Effector CD4-positive, alpha-beta T cell (primary cell): ENCODE measurements at places on chromosomes 3 and 15.
A peak's percentile ranks its signal among the peaks of the same experiment; 100 is the strongest.

GRCh38 chr15:68601206-68602197 lies 22.7 kb downstream of the CORO2B start:
- no peak for DNase-seq

- DNase-seq, result peak; percentile 32
Measured at GRCh38 chr3:17023006-17023664, 138.4 kb downstream of the PLCL2 start.

GRCh38 chr3:155657161-155657560 lies 87.7 kb downstream of the PLCH1 start:
- DNase-seq, result no peak

DNA sequence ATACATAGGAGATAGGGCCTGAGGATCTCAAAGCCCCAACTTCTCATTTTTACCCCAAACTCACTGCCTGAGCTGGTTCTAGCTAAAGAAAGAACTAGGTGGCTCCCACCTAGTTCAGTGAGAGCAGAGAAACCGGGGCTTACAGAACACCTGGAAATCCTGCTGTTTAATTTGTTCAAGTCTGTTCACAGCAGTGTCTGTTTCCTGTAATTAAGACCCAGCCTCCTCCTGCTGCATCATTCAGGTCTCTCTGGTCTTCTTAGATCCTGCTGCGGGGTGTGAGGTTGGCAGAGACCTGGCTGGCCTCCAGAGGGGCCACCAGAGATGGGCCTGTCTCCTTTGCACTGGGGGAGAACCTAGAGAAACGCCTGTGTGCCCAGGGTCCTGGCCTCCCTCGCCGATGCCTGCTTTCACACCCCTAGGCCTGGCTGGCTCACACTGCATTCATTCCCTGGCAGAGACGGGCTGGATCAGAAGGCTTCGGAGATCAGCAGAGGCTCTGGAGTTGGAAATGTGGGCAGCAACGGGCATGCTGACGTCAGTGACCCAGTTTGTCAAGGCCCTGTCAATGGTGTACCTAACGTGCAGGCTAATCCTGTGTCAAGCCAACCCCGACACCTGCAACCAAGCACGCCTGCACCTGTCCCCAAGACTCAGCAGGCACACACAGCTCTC lies 4.9 kb upstream of the CHRNA3 start:
- no peak for DNase-seq

DNA sequence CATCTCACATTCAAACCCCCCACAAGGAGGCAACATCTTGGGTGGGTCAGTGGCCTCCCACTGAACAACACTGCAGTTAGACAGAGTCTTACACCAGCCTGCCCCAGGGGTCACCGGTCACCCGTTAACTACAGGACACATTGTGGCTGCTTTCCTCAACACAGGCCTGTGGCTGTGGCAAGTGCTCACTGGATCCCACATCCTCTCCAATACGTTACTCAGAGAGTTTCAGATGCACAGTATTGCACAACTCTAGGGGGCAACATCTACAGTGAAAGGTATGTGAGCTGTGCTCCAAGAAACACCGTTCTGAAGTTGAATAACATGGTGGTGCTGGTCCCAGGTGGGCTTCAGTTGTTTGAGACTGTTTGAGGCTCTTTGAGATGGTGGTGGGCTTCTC lies 41.0 kb downstream of the CTDSPL start:
- DNase-seq, result no peak

DNA sequence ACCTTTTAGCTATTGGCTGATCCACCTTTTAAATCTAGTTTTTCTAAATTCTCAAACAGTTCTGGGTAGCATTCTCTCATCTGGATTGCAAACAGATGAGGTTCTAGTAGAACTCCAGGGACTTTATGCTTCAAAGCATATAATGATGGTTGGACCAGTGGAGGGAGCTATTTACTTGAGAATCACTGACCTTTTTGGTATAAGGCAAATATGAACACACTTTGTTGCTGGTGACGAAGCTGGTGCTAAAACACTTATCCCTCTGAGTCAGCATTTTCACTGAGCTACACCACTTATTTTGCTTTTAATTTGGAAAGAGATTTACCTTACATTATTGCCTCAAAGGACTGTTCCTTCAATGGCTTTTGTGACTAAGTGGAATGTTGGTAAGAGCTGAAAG lies 58.6 kb upstream of the SLITRK3 start:
- no peak for DNase-seq

DNA sequence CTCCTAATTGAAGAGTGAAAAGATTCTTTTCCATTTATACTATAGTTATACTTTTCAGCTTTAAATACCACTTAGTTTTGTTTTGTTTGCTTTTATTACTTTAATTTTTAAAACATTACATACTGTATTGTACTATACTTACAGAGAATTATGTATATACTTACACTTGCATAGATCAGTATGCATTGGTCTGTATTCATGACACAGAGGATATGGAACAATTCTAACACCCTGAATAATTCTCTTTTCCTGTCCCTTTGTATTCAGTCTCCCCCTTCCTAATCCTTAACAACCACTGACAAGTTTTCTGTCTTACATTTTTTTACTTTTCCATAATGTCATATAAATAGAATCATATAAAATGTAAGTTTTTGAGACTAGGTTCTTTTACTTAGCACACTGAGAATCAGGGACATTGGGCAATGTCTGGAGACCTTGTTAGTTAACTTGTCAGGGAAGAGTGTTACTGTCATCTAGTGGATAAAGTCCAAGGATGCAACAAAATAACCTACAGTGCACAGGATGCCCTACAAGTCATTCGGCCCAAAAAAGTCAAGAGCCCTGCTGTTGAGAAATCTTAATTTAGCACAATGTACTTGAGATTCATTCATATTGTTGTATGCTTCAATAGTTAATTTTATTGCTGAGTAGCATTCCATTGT lies 95.7 kb upstream of the MCTP2 start:
- no peak for DNase-seq

DNA sequence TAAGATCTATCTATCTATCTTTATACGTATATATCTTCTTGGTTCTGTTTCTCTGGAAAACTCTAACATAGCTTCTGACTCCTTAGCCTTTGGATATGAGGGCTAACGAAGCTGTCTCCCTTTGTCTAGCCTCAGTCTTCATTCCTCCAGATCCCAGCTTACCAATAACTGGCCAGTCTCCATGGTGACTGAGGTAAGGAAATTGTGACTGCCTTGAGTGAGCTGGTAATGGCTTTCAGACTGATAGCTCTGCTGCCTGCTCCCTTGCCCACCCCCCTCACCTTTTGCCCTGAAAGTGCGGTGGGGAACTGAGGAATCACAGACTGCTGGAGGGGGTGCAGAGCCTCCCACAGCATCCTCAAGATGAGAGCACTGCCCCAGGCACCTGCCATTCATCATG lies 65.8 kb upstream of the ABHD17C start:
- DNase-seq, result no peak

DNA sequence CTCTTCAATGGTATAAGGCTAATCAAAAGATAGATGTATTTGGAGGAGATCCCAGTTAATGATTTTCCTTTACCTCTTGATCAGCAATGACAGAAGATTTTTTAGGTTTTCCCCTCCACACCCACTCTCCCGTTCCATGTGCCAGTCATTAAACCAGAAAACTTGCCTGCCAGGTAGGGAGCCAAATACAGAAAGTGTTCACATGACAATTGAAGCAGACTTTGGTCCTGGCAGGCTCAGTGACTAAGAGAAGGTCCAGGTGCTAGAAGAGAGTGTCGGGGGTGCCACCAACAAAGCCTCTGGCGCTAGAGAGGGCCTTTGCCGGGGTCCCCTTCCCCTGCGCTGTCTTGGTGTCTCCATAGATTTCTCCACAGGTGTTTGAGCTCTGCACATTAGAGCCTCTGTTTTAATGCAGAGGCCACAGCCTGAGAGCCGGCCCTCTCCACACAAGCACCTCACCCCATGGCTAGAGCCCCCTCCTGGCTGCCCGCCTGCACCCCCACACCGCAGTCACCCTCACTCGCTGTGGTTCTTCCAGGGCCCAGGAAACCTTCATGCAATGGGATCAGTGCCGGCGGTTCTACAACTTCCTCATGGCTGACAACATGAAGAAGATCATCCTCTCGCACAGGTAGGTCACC lies 36.4 kb downstream of the RLBP1 start:
- no peak for DNase-seq

GRCh38 chr3:155608228-155608920 lies 136.5 kb downstream of the PLCH1 start:
- no peak for DNase-seq

DNA sequence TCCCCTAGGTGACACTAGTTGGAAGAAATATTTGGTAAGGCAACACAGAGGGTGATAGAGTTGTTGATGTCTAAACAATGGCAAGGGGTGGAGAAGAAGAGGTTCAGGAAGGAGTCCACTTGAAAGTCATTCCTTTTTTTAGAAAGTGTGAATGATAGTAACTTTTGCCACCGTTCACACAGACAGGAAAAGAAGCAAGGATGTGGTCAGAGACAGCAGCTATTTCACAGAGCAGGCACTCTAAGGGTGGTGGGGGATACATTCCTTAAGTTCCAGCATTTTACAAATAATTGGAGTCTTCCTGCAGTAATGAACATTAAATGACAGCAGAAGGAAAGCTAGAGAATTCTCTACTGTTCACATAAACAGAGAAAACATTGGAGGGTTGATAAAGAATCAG lies 75.4 kb upstream of the ZNF385D start:
- DNase-seq, result no peak

- no peak for DNase-seq
Measured at GRCh38 chr3:136093771-136094170, 102.4 kb downstream of the MSL2 start.

DNA sequence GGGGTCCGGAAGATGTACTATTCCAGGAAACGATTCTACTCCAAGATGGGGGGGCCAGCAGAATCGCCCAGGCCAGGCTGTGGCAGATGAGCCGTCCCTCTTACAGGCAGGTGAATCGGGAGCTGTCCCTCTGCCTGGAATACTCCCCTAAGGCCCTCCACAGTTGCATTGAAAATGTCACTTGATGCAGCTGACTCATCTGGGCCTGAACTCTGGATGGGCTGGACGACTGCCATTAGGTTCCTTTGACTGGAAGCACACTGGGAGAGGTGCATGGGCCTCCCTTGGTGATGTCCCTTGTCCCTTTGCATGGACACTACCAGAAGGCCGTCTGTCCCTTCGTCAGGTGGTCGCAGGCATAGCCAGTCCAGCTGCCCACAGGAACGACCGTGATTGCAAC lies 69.6 kb upstream of the HRH1 start:
- no peak for DNase-seq

DNA sequence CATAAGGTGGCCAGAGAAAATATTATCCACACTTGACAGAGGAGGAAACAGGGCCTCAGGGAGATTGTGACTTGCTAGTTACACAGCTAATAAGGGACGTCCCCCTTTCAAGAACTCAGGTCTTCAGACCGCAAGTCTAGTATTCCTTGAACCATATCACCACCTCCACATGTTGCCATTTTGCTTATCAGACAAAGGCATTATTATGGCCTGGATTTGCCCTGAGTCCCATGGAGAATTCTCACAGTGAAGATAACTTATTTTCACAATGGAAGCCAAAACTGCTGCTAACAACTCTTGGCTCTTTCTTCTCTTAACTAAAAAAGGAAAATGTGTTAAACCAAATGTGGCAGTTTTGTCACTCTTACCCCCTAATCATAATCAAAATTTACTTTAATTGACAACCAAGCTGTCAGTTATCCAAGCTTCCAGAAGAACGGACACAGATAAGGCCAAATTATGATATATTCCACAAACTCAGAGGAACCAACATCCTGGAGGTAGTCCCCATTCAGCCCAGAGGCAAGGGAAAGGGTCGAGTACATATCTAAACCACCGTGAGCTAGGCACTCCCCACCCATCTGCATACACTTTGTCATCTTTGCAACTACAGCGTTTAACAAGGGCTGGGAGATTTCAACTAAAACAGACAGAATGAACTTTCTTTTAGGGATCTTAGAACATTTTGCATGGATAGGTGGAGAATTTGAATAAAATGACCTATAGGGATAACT lies 63.6 kb upstream of the THBS1 start:
- DNase-seq, result no peak

DNA sequence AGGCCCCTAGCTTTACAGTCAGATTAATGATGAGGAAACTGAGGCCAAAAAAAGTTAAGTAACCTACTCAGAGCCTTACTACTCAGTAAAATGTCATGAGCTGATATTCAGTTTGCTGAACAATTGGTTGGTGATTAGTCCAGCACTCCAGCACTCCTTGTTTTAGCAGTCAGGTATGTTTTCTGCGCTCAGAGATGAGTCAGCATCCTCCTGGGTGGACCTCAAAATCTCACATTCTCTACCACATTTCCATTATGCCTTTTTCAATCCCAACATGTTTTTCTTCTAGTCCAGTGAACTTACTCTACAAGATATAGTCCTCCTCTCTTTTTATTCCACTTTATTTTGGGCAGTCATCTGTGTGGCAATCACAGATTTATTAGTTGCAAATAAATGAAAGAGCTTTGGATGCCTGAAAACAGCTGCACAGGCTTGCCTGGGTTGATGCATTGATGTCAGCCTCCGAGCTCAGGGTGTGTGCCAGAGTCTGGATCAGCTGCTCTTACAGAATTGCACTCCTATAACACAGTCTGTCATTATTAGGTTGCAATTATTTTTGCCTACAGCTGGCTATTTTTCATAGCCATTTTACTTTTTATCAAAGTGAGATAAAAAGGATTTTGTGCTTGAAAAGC lies 133.2 kb downstream of the ARPP21 start:
- no peak for DNase-seq

GRCh38 chr3:155891321-155891720 lies 20.9 kb downstream of the GMPS start:
- no peak for DNase-seq

GRCh38 chr15:43241100-43241499 lies 20.3 kb upstream of the EPB42 start:
- no peak for DNase-seq

GRCh38 chr15:65512807-65513416 lies 4.6 kb downstream of the DPP8 start:
- no peak for DNase-seq

- no peak for DNase-seq
Measured at GRCh38 chr15:55965091-55965490, 28.3 kb downstream of the NEDD4 start.

DNA sequence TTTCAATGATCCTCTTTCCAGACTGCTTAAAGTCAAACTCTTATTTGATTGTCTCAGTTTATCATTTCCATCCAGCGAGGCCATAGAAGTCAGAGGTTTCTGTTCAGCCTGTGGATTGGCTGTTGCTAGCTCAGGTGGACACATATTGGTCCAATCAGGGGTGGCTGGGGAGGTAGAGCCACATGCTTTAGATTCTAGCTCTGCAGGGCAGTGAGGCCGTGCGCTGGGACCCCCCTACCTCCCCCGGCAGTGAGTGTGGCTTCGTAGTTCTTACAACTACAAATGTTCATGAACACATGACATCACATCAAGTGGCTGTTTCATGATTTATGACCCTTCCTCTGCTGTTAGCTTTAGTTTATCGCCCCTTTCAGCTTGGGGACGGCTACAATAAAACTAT lies 18.0 kb downstream of the APOD start:
- DNase-seq, result no peak

DNA sequence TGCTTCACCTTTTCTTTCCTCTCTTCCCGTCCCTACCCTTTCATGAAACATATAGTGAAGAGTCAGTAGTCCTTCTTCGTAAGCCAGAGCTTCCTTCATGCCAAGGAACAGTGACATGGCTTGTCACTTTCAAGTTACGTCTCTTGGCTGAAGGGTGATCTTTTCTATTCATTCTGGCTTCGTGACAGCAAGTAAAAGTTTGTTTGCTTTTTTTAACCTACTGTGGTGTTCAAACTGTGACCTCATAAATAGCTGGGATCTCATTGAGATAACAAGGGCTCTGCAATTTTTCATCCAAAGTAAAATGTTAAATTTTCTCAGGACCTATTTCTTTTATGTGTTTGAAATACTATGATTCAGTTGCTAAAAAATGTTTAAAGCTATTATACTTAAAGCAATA lies 10.5 kb downstream of the CDIN1 start:
- no peak for DNase-seq
